ENCODE measurements at places on chromosomes 1 and 21.

- DNase-seq = no peak
Observed at GRCh38 chr1:29124366-29125236, 898 bp upstream of the TMEM200B start.

DNA sequence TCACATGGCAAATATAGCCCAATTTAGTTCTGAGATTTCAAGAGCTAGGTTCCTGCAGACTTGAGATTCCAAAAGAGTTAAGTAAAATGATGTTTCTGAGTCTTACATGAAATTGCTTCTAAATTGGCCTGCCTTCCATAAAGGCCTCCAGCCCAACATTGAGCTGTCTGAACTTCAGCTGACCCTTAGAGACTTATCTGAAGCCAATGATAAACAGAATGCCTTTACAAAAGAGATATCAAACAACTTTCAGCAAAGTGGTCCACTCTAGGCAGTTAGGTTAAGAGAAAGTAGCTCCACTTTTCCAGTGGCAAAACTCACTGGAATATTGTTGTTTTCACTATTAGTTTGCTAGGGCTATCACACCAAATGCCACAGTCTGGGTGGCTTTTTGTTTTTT lies 6.3 kb upstream of the RC3H1 start:
- no peak for DNase-seq

DNA sequence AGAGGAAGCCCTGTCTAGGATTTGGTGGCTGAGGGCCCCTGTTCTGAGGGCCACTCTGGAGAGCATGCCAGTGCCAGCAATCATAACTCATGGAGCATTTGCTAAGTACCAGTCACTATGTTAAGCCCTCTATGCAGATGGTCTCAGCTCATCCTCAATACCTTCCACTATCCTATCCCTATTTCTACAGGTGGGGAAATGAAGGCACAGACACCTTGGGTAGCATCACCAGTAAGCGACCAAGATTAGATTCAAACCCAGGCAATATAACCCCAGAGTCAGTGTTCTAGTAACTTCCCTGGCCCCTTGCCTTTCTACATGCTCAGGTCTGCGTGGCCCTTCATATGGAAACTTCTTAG lies 7.9 kb upstream of the NBPF1 start:
- DNase-seq = no peak

DNA sequence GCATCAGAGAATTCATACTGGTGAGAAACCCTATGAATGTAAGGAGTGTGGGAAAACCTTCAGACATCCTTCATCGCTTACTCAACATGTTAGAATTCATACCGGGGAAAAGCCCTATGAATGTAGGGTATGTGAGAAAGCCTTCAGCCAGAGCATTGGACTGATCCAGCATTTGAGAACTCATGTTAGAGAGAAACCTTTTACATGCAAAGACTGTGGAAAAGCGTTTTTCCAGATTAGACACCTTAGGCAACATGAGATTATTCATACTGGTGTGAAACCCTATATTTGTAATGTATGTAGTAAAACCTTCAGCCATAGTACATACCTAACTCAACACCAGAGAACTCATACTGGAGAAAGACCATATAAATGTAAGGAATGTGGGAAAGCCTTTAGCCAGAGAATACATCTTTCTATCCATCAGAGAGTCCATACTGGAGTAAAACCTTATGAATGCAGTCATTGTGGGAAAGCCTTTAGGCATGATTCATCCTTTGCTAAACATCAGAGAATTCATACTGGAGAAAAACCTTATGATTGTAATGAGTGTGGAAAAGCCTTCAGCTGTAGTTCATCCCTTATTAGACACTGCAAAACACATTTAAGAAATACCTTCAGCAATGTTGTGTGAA lies 12.8 kb downstream of the ZFP69B start:
- no peak for DNase-seq

- no peak for DNase-seq
Observed at GRCh38 chr1:3917761-3918160, 17.7 kb upstream of the C1orf174 start.

DNA sequence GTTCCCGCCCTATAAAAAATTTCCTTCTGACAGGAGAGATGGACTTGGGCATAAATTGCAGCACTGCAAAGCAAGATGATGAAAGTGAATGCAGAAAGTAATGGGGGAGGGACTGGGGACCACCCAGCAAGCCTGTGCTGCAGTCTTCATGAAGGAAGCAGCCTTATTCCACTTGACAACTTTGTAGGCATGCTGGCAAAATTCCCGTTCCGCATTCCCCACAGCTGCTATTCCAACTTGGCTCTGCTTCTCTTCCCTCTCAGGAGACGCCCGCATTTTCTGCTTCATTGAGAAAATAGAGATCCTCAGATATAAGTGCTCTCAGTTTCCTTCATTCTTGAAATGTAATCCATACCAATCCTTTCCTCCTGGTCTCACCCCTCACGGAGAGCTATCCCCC lies 2.4 kb downstream of the HMGB4 start:
- no peak for DNase-seq

DNA sequence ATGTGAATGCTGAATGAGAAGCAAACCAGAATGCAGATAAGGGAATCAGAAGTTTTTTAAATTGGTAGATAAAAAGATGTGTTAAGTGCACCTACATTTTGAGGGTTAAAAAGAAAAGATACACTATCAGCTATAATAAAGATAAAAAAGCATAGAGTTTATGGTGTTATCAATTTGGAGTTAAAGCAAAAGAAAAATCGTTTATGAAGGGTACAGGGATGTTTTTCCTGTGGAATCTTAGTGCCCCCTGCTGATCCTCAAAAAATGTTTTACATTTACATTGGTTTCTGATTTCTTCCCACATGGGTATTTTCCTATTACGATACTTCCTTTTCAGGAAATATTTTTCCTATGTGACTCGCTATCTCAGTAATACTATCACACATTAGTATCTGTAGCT lies 293.5 kb downstream of the MRPL39 start:
- DNase-seq = no peak

GRCh38 chr1:47942240-47942629 lies 55.0 kb downstream of the TRABD2B start:
- DNase-seq = no peak

DNA sequence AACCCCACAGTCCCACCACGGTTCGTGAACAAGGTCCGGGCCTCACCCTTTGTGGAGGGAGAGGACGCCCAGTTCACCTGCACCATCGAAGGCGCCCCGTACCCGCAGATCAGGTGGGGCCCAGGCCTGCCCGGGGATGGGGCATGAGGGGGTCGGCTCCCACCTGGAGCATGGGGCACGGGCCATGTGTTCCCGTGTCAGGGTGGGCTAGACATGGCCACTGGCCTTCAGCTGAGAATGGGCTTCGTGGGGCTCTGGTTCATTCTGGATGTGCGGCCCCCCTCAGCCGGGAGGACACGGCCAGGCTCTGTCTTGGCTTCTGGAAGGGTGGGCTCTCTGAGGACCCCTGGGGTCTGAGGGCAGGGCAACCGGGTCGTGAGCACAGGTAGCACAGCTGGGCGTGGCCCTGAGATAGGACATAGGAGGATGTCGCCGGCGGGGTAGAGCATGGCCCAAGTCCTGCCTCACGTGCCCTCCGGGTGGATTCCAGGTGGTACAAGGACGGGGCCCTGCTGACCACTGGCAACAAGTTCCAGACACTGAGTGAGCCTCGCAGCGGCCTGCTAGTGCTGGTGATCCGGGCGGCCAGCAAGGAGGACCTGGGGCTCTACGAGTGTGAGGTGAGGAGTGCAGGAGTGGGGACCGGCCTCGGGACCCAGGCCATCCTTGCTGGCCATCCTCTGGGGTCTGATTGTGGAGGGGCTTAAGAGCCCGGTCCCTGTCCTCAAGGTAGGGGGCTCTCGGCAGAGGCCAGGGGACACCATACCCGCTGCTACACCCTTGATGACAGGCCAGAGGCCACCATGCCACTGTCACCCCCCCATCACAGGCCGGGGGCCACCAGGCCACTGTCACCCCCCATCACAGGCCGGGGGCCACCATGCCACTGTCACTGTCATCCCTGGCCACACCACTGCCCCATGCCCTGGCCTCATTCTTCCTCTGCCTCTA lies 55.5 kb downstream of the TRIM11 start:
- no peak for DNase-seq

DNA sequence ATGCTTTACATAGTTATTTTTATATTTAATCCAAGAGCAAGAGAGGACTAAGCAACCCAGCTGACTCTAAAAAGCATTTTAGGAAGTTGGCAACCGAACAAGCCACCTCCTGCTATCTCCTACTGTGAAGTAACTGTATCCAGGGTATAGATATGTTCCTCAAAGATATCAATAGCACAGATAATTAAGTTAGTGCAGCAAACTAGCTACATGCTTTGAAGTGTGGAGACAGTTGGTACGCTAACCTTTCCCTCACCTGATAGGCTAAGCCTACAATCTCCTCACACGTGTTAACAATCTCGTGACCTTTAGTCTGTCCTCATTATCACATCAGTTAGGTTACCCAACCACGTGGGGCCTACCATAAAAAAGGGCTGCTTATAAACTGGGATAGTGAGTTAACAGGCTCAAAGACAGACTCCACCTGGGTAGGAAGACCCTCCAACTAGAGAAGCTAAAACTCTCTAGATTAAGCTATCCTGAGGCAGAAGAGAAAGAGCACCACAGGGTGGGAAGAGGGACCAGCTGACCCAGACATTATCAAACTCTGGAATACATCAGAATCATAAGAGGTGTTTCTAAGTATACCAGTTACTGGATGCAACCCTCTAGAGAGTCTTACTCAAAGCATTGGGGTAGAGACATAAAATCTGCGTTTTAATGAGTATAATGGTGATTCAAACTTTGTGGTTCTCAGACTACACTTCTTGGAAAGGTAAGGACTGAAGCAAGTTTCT lies 340.1 kb upstream of the ESRRG start:
- no peak for DNase-seq

DNA sequence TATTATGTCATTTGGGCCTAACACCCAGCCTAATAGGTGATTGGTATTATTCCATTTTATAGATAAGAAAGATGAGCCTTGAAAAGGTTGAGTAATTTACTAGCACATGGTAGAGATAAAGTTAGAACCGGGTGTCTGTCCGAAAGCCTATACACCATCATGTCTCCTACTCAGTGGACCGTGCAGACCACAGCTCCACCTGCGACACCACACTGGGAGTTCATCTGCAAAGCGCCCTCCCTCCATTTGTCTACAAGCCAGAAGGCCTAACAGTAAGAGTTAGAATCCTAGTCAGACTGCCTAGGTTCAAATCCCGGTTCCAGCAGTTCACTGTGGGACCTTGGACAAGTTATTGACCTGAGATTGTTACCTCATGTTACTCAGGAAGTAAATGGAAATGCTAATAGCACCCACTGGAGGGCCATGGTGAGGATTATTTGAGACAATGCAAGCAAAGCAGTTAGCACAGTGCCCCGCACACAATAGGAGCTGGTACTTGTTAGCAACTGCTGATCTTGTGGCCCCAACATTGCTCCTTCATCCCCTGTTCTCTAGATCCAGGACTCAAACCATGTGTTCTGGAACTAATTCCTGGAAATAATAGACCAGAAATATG lies 20.5 kb downstream of the ARMH1 start:
- no peak for DNase-seq

DNA sequence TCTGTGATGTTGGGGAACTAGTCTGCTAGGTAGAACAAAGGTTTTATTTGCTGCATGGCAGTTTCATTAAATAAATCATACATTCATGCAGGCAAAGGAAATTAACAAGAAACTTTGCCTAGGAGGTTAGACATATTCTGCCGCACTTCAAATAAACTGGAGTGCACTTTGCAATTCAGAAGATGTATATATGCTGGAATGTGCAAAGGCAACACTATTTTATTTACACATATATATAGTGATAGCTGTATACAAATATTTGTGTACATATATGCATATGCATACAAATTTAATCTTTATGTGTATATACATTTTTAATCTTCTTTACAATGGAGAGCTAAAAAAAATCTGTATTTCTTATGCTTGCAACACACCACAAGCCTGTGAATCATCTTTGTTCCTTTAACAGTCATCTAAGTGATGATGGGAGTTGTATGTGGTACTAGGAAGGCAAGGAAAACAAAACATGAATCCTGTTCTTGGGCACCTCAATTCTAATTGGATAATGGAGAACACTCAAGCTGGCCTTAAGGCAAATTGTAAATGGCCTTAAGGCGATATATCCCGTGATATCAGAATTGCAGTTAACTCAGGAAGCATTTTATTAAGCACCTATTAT lies 605.8 kb upstream of the CAMK1G start:
- no peak for DNase-seq

DNA sequence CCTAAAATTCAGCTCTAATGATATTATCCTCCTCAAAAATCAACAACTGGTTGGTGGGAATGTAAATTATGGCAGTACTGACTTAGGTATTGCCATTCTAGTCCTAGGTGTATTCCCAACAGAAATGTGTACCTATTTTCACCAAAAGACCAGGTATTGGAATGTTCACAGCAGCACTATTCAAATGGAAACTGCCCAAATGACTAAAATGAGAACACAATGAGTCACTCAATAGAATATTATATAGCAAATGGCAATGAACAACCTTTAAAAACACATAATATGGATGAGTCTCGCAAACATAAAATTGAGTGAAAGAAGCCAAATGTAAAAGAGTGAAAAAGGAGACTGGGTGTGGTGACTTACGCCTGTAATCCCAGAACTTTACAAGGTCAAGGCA lies 44.9 kb downstream of the GADD45A start:
- no peak for DNase-seq

DNA sequence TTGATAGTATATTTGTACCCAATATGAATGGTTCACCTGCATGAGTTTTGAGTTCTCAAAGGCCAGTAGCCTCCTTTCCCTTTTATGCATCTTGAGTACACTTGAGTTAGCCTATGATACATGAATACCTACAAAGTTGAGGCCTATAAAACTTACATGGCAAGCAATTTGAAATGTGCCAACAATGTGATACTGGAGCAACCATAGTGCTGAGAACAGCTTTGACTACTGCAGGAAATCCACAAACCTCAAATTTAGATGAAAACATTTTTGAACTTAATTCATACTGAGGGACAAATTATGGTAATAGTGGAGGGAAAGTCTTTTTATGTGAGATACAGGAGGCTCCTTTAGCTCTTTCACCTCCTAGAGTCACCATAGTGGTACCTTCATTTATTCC lies 37.4 kb downstream of the LEPR start:
- DNase-seq = no peak

DNA sequence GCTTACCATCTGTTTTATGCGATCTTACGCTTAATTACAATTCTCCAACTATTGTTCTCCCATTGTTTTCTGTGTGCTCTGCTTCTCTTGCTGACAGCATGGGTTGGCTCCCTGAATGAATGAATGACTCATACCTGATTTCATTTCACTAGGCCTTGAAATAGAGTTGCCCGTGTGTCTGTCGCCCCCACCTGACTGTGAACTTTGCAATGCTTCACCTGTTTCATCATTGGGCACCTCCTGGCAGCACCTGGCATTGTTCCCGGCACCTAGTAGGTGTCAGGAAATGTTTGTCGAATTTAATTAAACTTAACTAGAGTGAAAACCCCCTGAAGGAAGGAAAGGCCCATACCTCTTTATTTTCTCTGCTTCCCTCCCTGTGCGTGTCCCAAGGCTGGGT lies 120.5 kb upstream of the KLHDC7A start:
- DNase-seq = no peak

DNA sequence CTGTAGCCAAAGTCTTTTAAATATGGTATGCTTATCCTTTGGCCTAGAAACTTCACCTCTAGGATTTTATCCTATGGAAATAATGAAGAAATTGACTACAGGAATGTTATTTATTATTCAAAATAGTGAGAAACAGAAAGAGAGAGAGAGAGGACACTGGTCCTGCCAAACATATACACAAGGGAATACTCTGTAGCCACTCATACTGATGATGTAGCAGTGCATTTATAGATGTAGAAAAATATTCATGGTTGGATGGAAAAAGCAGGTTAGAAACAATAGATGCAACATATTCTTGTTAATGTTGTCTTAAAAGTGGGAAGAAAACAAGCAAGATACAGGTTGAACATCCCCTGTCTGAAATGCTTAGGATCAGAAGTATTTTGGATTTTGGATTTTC lies 22.2 kb upstream of the EPHB2 start:
- no peak for DNase-seq

Data from stimulated activated CD4-positive, alpha-beta T cell treated with anti-CD3 and anti-CD28 coated beads, Interleukin-15, amount 100 ng/mL, for 1 hour (primary cell).